HFFc6 (cell line): ENCODE measurements at places on chromosomes 16 and 17.

- peak; percentile 16 for DNase-seq
Measured at GRCh38 chr16:30761427-30761927, 385 bp downstream of the CFAP119 start.

- no peak for DNase-seq
Measured at GRCh38 chr17:31877911-31878702, 19.1 kb upstream of the COPRS start.

- DNase-seq = no peak
Measured at GRCh38 chr16:10225653-10226052, 43.4 kb upstream of the GRIN2A start.

DNA sequence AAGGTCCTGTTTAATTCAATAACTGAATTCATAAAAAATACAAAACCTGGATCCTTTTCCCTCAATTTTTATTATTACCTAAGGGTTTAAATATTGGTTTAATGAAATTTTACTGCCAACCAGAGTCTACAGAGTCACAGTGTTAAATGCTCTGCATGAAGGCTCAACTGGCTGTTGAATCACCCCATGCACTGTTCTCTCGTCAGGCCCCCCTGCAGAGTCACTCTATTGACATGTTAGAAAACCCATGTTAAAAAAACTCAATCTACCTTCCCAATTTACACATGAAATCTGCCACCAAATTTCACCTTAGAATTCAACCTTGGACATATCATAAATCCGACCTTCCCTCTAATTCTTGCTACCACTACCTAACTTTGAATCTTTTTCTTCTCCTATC, 43.3 kb upstream of the ULK2 start:
- no peak for DNase-seq

DNA sequence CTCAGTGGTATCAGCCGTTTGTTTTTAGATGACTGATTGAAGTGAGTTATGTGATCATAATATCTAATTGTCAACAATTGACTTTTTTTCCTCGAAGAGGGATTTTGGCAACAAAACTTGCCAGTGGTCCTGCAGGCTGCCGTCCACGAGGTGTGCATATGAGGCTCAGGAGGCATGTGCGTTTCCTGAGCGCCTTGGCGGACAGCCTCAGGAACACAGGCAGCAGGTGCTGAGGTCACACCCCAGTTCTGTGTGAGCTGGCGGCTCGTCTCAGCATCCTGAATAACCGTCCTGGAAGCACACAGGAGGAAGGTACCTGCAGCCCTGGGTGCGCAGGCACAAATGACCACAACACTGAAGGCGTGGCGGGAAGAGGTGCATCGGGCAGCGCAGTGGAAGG, 11.7 kb downstream of the SPG7 start:
- DNase-seq = no peak

- DNase-seq = no peak
Measured at GRCh38 chr16:69079697-69080096, 25.8 kb upstream of the HAS3 start.

GRCh38 chr17:77109764-77110359, 30.9 kb upstream of the SEC14L1 start:
- DNase-seq = no peak

GRCh38 chr16:19417640-19418039, at the start of gene TMC5:
Gene TMC5, plus strand, starts transcription at chr16:19417883. Its CDS starts 22,156 bp downstream, at chr16:19440039.
- DNase-seq = no peak

- no peak for DNase-seq
Measured at GRCh38 chr17:27290916-27291598, 2.9 kb upstream of the WSB1 start.

DNA sequence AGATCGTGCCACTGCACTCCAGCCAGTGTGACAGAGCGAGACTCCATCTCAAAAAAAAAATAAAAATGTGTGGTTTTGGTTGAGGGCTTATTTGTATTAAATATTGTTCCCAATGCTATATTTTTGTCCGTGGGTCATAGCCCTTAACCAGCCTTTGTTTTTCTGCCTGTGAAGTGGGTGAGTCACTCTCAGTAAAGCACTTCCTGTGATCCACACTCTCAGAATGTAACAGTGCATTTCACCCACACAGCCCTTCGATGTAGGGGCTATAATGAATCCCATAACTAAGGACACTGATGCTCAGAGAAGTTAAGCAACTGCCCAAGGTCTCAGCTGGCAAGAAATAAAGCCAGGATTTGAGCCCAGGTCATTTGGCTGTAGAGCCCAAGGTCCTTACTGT, 34.7 kb upstream of the POLR3E start:
- DNase-seq = peak; percentile 23

- DNase-seq = peak; percentile 1
Measured at GRCh38 chr17:36918211-36918691, 19.0 kb upstream of the LHX1 start.

DNA sequence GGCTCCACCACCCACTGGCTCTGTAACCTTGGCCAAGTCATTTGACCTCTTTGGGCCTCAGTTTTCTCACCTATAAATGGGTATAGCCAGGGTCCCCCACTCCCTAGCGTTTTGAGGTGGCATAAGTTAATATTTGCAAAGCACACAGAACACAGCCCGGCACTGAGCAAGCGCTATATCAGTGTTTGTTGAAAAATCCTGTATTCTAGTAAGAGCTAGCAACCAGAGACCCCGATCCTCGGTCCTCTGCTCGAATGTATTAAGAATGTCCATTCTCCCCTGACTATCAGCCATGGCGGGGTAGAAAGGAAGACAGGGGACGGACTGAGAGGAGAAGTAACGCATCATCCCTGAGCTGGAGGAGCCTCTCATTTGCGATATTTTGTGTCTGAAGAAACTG, 131.2 kb downstream of the IRF8 start:
- no peak for DNase-seq

GRCh38 chr17:34054495-34054894, 200.6 kb upstream of the CCL2 start:
- DNase-seq = no peak

- no peak for DNase-seq
Measured at GRCh38 chr17:83193336-83194185, 114.2 kb downstream of the METRNL start.

- DNase-seq = peak; percentile 52
Measured at GRCh38 chr17:66580184-66580955, 254.5 kb upstream of the CACNG5 start.

- DNase-seq = no peak
Measured at GRCh38 chr16:2471016-2471652, at the start of gene NTN3. Gene NTN3, plus strand, starts transcription at chr16:2471297. Its CDS starts 405 bp downstream, at chr16:2471702.

- DNase-seq = no peak
Measured at GRCh38 chr17:19534562-19535149, 1.0 kb downstream of the SLC47A1 start.

GRCh38 chr16:49183911-49184310, 97.7 kb downstream of the CBLN1 start:
- no peak for DNase-seq

- no peak for DNase-seq
Measured at GRCh38 chr16:10888320-10888937, 11.4 kb downstream of the CIITA start.

DNA sequence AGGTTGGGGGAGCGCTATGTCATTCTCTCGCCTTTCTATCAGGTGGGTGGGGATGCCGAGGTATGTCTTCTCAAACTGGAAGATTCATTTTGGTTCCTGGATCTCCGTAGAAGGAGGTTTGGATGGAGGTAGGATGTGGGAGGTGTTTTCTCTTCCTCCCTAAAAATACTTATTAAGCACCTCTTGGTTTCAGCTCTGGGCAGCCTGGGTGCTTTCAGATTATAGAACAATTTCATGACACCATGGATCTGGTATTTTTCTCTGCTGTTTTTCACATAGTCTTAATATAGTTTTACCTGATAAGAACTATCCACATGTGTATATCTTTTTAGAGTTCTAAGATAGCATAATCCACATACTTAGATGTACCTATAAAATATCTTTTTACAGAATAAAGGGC, 92.9 kb downstream of the YPEL2 start:
- no peak for DNase-seq

- DNase-seq = no peak
Measured at GRCh38 chr16:72915331-72915730, 132.6 kb downstream of the ZFHX3 start.

DNA sequence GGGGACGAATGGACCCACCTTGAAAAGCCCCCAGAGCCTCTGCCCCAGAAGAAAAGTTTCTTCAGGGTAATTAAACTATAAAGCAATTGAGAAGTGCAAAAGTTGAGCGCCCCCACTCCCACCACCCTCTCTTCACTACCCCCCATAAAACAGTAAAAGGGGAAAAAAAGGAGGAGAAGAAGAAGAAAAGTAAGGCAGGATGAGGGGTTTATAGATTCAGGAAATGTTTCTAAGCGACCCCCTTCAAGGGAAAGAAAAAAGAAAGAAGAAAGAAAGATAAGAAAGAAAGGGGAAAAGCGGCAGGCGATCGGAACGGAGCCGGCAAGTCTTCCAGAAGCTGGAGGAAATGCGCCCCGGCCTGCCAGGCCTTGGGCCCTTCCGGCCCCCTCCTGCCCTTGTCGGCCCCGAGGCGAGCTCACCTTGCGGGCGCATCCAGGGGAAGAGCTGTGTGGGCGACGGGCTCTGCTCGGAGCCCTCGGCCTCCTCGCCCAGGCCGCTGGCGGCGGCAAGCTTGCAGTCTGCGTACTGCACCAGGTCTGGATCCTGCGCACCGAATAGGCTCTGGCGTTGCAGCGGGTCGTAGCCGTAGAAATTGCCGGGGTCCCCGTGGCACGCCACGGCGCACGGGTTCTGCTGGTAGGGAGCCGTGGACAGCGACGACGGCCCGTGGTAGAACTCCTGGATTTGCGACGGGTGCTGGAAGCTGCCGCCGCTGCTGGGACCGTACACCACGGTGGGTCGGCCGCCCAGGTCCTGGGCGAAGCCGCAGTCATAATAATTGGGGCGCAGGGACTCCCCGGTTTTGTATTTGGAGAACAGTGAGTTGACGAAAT, 1.0 kb downstream of the HOXB8 start:
- DNase-seq = no peak

DNA sequence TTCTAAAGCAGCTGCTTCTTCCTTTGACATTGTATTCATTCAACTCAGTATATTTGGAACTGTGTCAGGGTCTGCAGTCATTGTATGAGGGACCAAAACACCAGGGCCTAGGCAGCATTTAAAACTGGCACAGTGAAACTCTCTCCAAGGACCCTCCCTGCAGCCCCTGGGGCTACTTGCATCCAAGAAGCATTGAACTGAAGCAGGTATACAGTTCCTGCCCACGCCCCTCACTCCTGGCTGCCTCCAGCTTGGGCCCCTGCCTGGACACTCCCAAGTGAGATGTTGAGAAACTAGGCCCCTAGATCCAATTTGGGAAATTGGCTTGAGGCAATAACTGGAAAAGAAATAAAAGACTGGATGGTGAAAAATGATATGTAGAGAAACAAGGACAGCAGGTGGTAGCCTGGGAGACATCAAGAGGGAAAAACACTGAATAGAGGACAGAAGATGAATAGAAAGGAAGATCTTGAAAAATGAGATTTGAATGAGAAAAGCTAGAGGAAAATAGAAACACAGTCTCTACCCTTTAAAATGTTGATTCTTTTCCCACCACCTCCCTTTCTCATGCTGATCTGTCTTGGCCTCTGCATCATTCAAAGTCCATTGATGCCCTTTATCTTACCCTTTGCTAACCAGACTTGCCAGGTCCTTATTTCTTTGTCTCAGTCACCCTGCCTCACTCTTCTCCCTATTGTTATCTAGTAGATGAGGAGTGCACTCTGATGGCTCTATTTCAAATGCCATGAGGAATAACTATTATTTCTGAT, 368.8 kb upstream of the CDH8 start:
- DNase-seq = no peak

DNA sequence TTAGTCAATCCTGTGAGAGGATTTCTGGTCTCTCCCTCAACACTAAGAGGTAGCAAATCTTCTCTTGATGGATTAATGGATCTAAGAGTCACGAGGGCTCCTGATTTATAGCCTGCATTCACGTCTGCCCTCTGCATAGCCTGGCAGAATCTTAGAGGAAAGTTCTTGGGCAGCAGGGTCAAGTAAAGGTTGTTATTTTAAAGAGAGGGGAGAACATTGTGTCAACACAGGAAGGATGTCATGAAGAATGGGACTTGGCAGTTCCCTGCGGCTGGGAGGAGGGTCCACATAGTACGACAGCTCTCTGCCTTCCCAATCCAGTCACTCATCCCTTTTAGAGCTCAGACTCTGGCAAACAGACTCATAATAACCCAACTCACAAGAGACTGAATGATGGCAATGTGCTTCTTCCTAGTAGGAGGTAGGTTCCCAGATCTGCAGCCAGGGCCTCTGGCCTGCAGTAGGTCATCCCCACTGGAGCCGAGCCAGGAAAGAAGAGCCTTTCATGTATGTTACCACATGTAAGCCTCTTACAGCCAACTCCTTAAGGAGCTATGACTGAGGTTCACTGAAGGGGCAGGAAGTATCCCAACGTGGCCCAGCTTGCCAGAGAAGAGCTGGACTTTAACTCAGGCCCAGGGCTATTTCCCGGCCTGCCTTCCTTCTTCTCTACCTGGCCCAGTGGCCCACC, 25.4 kb upstream of the RPTOR start:
- DNase-seq = no peak

- no peak for DNase-seq
Measured at GRCh38 chr17:4576729-4577322, 7.5 kb upstream of the SMTNL2 start.

- DNase-seq = peak; percentile 52
Measured at GRCh38 chr16:87463722-87464690, 28.8 kb downstream of the ZCCHC14 start.

GRCh38 chr16:77190190-77190477, 856 bp upstream of the MON1B start:
- DNase-seq = no peak

DNA sequence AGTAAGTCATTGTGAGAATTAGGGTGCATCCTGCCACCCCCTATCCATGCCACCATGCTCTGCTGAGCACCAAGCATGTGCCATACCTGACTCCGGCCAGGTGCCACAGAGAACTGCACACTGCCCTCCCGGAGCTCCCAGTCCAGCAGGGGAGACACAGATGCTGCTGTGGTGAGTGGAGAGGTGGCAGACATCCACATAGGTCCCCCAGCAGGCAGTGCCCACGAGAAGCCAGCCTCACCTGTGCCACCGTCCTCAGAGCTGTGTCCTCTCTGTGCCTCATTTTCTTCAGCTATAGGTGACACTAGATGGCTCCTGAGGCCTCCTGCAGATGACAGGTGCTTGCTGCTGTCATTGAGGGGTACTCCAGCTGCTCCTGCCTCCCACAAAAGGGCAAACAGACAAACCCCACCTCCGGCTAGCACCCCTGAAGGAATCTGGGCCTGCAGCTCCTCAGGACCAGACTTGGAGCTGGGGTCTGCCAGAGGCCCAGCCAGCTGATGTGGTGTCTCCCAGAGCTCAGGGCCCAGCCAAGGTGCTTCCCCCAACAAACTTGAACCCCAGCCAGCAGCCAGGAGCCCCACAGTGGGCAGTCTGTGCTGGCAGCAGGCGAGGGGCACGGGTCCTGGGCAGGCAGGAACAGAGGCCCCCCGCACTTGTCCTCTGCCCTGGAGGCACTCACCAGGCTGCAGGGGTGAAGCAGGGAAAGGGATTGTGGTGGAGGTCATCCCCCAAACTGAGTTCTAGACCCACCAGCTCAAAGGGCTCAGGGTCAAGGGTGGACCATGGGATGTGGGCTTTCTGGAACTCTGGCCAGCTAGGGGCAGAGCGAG, 17.1 kb downstream of the FOXJ1 start:
- no peak for DNase-seq
